ENCODE measurements at places on chromosomes 5 and 9.

DNA sequence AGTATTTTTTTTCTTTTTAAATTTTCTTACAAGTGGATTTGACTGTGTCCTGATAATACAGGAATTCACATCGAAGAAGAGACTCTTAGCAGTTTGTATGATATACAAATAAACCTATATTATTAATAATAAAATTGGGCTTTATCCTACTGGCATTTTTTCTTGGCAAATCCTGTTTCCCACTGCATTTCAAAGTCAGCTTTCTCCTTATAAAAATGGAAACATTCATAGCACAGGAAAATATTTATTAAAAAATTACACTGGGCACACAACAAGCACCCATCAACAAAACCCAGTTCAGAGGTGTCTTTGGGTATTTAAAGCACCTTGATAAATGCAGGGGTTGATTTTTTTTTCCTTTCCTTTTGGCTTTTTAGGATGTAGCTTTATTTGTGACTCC, 200.9 kb downstream of the MEF2C start:
- no peak for DNase-seq

DNA sequence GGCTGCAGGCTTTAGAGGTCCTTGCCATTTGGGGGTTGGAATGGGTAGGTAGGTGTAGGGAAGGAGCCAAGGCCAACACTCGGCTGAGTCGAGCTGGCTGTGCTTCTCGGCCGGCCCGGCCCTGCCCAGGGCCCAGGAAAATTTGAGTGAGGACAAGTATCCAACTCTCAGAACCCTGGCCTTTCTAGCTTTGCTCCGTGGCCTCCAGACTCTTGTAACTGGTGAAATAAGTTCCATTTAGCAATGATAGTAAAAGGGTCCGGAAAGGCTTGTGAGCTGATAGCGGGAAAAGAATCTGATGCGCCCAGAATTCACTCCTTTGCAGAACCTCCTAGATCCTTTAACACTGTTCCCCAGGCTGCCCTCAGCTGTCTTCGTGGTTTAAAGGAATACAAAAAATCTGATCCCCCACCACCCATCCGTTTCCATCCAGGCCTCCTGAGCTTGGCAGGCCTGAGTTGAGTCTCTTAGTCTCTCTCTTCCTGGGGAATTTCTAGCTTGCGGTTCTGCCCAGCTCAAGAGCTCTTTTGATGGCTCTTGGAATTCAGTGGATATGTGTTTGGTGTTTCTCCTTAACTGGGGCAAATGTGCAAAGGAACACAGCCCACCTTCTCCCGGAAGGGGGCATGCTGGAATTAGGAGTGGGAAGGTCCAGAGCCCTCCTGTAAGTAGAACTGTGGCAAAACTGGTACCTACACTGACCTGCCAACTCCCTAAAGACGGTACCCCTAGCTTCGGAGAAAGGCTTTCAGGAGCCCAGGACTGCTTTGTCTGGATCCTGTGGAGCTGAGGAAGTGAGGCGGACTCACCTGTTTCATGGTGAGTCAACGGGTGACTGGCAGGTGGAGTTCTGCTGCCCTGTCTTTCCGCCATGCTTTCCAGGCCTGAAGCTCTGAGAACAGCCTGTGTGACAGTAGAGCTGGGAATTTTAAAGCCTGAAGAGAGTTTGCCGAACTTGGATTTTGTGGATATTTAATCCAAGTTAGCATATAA, 1.7 kb downstream of the DMRT3 start:
- DNase-seq, result no peak

- no peak for DNase-seq
Measured at GRCh38 chr5:82424211-82424610, 146.1 kb upstream of the RPS23 start.

- DNase-seq, result no peak
Measured at GRCh38 chr5:170896779-170897178, 35.0 kb downstream of the RANBP17 start.

All from stimulated activated naive B cell treated with anti-CD40 and anti-IgM and Interleukin-4, amounts not matched to agents 10 μg/mL and 1 μg/mL and 100 μg/mL, for 72 hours (primary cell).